ENCODE measurements at places on chromosomes 5 and 9.
A peak's percentile ranks its signal among the peaks of the same experiment; 100 is the strongest.

DNA sequence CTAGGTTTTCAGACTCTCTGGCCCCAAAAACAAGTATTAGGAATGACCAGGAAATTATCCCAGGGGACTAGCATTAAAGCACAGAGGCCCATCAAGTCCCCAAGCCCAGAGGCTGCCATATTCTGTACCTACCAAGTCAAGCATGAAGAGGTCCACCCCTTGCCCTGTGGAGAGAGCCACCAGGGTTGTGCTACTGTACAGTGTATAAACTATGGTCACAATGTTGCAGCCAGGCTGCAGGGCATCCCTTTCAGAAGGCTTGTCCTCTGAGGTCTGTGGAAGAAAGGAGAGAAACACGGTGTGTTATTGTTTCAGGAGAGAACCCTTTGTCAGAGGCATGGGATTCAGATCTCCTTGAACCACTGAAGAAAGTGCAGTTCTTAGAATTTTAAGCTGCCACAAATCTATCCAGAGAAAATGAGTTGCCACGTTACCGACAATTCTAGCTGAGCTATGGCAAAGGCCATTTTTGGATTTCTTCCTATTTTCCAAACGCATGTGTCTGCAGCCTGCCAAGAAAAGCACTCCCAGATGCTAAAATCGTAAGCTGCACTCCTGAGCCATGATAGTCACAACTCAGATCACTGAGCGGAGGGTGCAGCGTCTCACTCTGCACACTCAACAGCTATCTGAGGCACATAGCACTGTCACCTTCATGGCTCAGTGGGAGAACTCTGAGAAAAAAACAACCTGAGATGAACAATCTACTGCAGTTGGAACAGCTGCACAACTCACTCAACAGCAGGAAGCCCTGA, 45.5 kb upstream of the SPATA31E1 start:
- DNase-seq, result no peak

DNA sequence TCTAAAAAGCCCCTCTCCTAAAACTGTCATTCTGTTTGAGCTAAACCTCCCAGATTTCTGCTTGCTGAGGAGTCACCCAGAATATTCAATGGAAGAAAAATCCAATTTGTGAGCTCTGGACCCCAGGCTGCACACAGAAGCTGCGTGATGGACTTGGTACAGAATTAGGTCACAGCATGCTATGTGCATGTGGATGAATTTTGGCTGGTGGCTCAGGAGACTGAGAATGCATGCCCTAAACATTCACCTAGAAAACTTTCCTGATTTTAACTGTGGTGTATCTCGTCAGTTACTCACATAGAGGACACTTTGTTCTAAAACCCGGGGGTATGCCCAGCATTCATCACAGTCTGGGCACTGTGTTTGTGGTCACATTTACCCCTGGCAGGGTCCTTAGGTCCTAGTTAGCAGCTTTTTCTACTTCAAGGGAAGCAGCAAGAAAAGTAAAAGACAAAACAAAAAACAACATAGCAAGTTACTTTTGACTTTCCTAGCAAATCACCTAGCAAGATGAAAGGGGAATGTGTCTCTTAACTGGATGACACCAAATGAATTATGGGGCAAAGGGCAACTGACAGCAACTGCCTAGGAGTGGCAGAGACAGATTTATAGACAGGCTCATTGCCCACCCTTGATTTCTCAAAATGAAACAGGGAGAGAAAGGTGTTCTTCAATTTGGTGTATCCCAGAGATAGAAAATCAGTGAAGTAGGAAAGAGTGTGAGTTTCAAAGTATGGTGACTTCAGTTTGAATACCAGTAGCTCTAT, 8.3 kb upstream of the SHROOM1 start:
- no peak for DNase-seq

- no peak for DNase-seq
Measured at GRCh38 chr9:27423915-27424710, 100.0 kb upstream of the IFNK start.

- no peak for DNase-seq
Measured at GRCh38 chr9:35774907-35775635, 16.3 kb upstream of the NPR2 start.

DNA sequence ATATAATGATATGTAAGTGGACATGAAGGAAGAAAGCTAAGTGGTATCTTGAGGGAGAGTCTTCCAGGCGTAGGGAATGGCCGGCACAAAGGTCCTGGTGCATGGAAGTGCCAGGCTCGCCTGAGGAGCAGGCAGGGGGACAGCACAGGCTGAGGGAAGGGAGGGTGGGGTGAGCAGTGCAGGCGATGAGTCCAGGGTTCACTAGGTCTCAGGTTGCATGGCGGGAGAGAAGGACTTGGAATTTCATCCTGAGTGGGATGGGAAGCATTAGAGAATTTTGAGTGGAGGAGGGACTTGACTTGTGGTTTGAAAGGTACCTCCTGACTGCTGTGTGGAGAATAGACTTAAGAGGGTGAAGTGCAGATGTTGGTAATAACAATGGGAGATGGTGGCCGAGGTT, 268.9 kb downstream of the ARHGEF28 start:
- DNase-seq, result no peak

GRCh38 chr5:20446121-20446520, 458.1 kb upstream of the CDH18 start:
- DNase-seq, result no peak

DNA sequence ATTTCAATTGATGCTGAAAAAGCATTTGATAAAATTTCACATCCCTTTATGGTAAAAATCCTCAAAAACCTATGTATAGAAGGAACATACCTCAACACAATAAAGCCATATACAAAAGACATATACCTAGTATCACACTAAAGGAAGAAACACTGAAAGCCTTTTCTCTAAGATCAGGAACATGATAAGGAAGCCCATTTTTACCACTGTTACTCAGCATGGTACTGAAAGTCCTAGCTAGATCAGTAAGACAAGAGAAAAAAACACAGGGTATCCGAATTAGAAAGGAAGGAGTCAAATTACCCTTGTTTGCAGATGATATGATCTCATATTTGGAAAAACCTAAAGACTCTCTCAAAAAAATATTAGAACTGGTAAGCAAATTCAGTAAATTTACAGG, 350.2 kb upstream of the PDE4D start:
- DNase-seq, result no peak

DNA sequence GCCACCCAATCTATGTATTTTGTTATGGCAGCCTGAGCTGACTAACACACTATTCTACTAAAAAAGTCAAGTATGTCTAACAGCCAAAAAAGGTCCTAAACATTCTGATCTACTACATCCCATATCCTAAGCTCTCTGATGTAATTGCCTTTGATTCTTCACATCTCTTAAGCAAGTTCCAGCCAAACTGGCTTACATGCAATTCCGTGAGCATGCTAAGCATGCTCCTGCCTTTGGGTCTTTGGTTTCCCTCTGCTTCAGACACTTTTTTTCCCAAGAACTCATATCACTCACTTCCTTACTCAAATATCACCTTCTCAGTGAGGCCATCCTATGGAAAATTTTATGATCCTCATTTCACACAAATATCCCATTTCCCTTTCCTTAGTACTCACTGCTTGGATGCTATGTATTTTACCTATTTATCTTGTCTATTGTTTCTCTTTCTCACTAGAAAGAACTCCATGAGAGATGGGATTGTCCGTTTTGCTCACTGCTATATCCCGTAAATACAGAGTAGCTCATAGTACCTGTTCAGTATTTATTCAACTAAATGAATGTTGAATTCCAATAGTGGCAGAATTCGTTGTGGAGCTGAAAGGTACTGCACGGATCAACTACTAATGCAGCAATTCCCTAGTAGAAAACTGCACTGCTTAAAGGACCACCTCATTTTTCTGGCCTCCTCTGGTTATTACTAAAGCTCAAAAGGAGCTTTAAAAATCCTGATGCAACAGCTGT, 2.3 kb upstream of the SLC12A2 start:
- DNase-seq, result no peak

DNA sequence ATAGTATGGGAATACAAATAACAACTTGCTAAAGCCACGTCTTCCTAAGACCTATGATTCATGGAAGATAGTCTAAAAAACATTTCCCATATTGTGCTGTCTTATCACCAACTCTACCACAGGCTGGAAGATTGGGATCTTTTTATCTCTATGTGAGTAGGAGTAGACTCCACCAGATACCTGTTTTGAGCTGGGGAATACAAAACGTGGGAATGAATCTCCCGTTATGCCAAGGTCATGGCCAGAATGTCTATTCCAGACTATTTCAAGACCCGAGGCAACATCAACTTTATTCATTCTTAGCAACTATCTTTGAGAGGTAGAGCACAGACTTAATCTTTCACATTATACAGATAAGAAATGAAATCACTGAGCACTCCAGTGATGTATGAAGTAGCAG, 2350.9 kb upstream of the WWC1 start:
- DNase-seq, result no peak

DNA sequence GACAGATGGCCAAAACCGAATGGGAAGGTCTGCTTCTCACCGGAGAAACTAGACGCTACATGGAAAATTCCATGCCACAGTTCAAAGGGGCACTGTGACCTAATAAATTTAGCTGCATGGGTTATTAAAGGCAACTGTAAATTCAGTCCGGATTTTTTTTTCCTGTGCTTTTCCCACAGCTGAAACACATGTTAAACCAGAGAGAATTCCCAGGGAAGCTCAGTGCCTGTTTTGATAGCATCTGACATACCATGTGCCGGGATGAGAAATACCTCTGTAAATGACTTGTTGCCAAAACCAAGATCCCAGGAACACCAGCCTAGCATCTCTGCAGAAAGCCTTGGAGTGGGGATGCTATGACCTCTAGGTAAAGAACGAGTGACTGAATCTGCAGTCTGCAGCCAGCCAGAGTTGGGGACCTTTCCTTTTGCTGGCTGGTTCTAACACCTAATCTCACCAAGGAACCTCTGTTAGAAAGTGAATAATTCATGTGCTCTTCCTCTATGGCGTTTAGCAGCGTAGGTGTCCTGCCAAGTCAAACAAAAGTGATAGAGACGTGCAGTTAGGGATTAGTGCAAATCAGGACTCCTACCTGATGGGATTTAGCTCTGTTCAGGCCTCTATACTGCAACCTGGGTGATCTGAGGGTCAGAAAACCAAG, 77.9 kb downstream of the SLIT3 start:
- DNase-seq, result no peak

DNA sequence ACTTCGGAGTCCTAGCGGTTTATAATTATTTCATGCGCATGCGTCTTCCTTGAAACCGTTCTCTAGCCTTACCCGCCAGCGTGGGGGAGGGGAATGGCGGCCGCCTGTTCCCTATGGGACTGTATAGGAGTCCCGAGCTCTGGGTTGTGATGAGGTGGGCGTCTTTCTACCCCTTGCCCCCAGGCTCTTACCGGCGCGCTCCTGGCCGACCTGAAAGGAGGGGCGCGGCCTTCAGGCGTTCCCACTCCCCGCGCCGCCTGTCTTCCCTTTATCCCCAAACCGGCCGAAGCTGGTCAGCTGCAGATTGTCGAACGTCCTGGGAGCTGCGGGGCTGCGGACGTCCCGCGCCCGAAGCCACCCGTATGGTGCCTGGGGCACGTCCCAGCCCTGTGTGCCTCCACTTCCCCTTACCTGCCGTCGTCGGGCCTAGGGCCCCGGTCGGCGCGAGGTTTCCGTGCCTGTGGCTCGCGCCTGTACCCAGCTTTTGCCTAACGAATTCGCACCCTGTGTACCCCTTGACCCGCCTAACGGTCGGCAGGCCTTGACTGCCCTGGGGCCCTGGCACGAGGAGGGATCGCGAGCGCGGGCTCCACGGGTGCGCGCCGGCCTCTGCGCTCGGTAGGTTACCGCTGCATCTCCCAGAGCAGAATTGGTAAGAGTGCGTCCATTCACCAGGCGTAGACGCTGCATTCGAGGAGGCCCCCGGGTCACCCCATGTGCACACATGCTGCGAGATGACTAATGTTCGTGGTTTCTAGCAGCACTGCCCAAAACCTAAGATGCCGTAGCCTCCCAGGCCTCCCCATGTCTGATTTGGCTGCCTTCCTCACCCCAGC, 653 bp upstream of the HNRNPH1 start:
- DNase-seq, result no peak

GRCh38 chr9:114501796-114502682, 3.2 kb downstream of the WHRN start:
- peak; percentile 52 for DNase-seq

DNA sequence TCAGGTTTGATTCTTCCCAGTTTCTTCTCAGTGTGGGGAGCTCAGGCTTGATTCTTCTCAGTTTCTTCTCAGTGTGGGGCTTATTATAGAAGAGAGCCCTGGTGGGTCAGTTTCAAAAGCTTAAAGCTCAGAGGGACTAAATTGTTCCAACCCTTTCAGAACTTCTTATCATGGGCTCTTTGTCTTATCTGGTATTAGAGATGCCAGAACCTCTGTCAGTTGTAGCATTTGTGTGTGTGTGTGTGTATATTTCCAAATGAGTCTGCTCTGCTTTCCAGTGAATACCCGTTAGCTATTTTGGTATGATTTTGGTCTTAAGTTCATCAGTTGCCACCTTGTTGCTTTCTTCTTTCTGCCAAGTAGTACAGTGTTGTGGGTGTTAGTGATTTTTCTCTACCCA, 21.8 kb downstream of the TMEM38B start:
- no peak for DNase-seq
